M059J (cell line): ENCODE measurements at places on chromosomes 16 and 17. TPM values are rescaled to one million over a fixed set of nuclear protein-coding genes. Genes with fewer than 3 reads are reported as not detected.

- DNase-seq = no peak
These were observed 11.0 kb downstream of the ADORA2B start for GRCh38 chr17:15955793-15956541.

- no peak for DNase-seq
These were observed 870.4 kb downstream of the CDH8 start for GRCh38 chr16:61165797-61166196.

GRCh38 chr16:13077816-13078215, 176.4 kb downstream of the SHISA9 start:
- no peak for DNase-seq

DNA sequence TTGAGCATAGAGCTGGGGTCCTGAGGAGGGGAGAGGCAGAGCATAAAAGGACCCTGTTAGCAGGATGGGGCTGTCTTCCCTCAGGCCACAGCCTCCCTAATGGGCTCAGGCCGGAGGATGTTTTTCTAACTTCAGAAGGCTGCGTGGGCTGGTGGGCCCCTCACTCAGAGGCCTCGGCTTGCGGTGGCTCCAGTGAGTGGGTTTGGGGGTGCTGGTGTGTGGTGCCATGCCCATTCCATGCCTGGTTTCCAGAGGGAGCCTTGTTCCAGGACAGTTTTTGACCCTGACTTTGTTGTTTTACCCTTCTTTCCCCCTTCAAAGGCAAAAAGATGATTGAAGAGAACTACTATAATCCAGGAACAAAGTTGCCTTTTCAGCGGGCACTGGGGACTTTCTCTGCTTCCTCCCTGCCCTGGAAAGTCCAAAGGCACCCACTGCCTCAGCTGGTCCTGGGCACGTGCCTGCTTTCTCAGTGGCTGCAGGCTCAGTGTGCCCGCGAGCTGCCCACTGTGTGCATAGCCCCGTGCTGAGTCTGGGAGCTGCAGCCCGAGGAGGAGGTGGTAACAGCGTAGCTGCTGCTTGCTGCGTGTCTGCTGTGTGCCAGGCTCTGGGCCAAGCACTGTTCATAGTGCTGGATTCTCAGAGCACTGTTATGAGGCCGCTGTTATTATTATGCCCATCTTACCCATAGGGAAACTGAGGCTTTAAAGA, 11.8 kb downstream of the NKD1 start:
- no peak for DNase-seq

The KIF18B gene
- 4.9 and 10.6 TPM in 2 replicates for total RNA-seq

The CCDC154 gene
- total RNA-seq = 0.05 TPM in 1 of 2 replicates, not detected in the other

DNA sequence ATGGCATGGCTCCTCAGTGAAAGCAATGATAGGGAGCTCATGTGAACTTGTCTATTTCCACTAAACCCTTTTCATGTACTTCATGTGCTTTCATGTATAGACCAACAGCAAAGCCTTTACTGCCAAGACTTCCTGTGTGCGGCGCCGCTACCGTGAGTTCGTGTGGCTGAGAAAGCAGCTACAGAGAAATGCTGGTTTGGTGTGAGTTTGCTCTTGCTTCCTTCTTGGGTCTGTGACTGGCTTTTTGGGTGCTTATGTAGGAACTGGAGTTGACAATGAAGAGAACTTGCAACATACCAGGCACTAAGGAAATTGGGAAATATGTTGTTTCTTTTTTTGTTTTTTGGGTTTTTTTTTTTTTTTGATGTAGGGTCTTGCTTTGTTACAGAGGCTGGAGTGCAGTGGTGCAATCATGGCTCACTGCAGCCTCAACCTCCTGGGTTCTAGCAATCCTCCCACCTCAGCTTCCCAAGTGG, 5.7 kb downstream of the SNX11 start:
- no peak for DNase-seq

DNA sequence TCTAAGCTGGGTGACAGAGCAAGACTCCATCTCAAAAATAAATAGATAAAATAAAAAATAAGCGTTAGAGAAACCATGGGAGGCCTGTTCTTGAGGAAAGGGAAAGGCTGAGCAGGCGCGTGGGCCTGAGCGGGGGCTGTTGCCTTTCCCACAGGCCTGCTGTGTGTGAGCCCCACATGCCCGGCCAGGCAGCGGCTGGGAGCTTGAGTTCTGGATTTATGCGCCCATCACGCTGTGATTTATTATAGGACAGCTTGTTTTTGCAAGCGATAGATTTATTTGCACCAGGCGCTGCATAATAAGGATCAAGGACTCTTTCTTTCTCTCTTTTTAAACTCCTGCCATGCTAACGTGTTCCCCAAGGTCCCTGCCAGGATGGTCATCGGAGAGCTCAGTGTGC, 14.8 kb upstream of the WFDC1 start:
- no peak for DNase-seq

DNA sequence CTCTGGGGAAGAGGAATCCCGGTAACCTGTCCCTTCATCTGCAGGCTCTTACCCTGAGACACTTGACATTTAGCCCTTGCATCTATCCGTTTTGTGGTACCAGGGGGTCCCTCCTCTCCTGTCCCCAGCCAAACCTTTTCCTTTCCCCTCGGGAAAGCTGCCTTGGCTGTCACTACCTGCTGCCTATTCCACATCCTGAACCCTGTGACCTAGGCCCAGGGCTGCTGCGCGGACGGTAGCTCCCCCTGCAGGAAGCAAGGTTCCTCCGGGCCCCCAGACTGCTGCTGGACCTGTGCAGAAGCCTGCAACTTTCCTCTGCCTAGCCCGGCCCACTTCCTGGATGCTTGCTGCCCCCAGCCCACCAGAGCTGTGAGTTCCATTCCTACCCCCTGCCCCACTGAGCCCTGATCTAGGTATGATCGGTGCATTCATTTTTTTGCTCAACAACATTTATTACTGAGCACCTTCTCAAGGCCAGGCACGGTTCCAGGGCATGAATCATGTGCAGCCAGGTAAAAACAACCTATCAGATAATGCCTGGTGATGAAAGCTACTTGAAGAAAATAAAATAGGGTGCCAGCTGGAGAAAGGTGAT, 10.5 kb upstream of the ALDOA start:
- DNase-seq = peak; percentile 32

DNA sequence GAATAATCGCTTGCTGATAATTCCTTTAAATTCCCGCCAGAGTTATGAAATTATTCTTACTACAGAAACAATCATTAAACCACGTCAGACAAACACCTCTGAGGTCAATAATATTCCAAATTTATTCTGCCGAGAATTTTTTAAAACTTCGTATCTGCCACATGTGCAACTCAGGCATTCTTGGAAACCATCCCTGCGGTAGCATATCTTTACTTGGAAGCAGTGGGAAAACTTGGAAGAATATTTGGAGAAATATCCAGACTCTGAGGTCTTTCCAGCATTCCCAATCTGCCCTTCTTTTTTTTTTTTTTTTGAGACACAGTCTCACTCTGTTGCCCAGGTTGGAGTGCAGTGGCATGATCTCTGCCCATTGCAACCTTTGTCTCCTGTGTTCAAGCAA, 2.0 kb upstream of the CCL11 start:
- no peak for DNase-seq

- DNase-seq = peak; percentile 52
These were observed 176.2 kb upstream of the FAM20A start for GRCh38 chr17:68777243-68777855.

The TANGO6 gene
- total RNA-seq = 7.8 and 19.7 TPM in 2 replicates

The SULT1A1 gene
- total RNA-seq = 0.91 and 1.2 TPM in 2 replicates

The MSLN gene
- 1.7 and 2.1 TPM in 2 replicates for total RNA-seq

GRCh38 chr16:74565378-74565777, 41.5 kb downstream of the GLG1 start:
- no peak for DNase-seq

The HOXB1 gene
- total RNA-seq = not detected in 2 replicates

- DNase-seq = no peak
These were observed 31.8 kb downstream of the NSMCE1 start for GRCh38 chr16:27236635-27237218.

DNA sequence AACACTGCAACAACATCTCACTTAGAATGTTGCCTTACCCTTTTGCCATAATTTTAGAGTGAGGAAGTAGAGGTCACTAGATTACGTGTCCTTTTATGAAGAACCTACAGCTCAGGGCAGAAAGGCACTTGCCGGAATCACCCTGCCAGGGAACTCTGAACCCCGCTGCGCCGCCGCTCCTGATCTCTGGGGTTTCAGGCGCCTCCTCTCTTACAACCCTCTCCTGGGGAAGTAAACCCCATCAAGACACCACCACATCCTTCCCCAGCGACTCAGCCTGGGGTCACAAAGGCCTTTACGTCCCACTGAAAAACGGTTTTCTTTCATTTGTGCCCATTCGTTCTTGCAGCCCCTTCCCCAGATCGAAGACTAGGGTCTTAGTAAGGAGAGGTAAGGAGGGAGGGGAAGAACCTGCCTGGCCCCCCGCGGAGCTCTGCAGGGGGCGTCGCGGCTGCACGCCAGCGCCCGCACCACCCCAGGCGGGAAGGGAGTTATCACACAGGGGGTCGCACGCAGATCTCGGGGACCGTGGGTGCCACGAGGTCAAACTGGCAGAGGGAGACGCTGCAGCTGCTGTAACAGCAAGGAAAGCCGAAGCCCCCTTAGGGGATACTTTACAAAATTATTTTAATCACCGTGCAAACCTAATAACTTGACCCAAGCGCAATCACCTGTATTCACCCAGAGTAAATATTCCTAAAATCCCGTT, 1.0 kb upstream of the HLF start:
- no peak for DNase-seq

The TPSAB1 gene
- total RNA-seq = not detected in 2 replicates

GRCh38 chr17:32222621-32223020, 43.0 kb upstream of the RHBDL3 start:
- peak; percentile 38 for DNase-seq

GRCh38 chr17:79080761-79081290, 6.2 kb downstream of the ENGASE start:
- DNase-seq = no peak

The FBXW10 gene
- total RNA-seq = 0.07 TPM in 1 of 2 replicates, not detected in the other

- no peak for DNase-seq
These were observed 174.9 kb downstream of the ZFHX3 start for GRCh38 chr16:72873044-72873443.

DNA sequence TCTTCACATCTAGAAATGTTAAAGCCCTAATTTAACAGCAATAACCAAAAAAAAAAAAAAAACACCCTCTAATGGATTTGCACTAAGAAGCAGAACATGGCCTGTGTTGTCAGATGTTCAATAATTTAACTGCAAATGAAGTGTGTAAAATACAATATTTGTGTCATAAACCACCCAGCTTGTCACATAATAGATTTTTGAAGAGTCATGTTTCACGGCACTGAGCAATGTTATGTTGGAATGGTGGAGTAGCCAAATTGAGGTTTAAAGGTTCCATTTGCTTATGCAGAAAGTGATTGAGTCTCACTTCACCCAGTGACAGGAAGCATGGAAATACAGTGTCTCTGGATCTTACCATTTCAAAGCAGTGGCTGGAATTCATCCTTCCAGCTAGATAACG, 173.2 kb upstream of the XYLT1 start:
- no peak for DNase-seq

- no peak for DNase-seq
These were observed 4.0 kb downstream of the CBX2 start for GRCh38 chr17:79781736-79782575.

- DNase-seq = no peak
These were observed 73.4 kb downstream of the HELZ start for GRCh38 chr17:67171560-67171959.

DNA sequence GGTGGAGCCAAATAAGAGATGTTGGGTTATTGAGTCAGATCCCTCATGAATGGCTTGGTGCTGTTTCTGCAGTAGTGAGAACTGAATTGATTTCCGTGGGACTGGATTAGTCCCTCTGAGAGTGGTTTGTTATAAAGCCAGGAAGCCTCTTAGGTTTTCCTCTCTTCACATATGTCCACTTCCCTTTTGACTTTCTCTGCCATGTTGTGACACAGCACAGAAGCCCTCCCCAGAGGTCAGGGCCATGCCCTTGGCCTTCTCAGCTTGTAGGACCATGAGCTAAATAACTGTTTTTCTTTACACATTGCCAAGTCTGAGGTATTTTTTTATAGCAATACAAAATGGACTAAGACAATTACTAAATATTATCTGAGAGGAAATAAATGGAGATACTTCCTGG, 10.3 kb upstream of the HAPSTR1 start:
- no peak for DNase-seq

DNA sequence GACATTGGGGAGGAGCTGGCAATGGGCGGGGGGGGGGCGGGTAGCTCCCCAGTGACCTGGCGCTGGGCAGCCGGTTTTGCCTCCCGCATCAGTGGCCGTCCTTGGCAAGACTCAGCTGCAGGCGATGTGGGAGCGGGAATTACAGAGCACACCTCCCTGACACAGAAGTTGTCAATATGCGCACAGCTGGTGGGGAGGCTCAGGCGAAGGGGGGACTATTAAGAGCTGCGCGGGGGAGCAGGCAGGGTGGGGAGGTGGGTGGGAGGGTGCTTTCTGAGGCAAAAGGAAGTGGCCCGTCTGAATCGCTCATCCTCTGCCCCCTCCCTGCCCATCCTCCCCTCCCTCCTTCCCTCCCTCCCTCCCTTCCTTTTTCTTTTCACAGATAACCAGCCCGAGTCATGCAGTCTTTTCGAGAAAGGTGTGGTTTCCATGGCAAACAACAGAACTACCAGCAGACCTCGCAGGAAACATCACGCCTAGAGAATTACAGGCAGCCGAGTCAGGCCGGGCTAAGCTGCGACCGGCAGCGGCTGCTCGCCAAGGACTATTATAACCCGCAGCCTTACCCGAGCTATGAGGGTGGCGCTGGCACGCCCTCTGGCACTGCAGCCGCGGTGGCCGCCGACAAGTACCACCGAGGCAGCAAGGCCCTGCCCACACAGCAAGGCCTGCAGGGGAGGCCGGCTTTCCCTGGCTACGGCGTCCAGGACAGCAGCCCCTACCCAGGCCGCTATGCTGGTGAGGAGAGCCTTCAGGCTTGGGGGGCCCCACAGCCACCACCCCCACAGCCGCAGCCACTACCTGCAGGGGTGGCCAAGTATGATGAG, 44.0 kb downstream of the SREBF1 start:
- peak; percentile 60 for DNase-seq

DNA sequence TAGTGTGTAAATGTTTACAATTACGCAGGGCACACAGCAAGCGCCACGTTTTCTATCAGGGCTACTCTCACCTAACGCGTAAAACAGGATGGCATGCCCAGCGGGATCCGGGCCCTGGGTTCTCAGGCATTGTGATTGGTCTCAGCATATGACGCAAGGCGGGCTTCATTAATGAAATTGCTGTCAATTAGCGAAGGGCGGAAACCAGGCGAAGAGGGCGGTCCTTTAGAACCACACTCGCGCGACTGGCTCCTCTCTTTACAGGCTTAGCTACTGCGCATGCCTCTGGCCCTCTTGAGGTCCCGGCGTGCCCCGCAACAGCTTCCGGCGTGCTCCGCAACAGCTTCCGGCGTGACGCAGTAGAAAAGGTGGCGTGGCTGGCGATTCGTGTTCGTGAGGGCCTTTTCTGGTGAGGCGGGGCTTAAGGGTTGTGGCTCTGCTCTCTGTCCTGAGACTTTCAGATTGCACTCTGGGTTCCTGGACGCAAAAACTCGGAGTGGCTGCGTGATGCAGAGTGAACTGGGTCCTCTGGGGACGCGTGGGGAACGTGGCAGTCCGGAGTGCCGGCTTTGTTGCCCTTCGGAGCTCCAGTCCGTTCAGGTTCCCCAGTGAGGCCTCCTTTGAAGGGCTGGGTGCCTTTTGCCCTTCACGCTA, 9.2 kb downstream of the OR2C1 start:
- peak; percentile 97 for DNase-seq

- no peak for DNase-seq
These were observed 24.4 kb downstream of the ALOX15 start for GRCh38 chr17:4617090-4617489.

GRCh38 chr16:86878236-86879080, 300.1 kb downstream of the FOXL1 start:
- DNase-seq = no peak
